ENCODE measurements at places on chromosomes 1 and 21. TPM values are rescaled to one million over a fixed set of nuclear protein-coding genes. Genes with fewer than 3 reads are reported as not detected.

GRCh38 chr1:226402739-226403165, 5.1 kb downstream of the PARP1 start:
- DNase-seq = no peak

NCF2 gene
- 3.1 TPM for total RNA-seq

CYP4Z1 gene
- total RNA-seq = not detected

ESPN gene
- 4.8 TPM for total RNA-seq

DNA sequence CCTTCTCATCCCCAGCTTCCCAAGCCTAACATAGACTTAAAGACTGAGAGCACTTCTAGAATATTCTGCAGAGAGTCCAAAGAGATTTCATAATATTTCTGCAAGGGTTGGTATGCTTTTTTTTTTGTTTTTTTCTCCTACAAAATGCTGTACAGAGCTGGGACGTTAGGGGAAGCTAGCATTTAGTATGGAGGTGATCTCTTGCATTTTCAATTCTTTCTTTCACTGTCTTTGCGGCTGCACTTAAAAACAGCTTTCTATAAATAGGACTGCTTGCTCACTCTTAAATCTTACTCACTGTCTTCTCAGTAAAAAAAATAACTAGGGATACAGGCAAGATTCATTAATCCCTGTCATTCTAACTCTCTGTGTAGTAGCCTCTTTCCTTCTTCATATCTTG, 7.4 kb downstream of the DSCAM start:
- no peak for DNase-seq

GRCh38 chr1:212771341-212771740, 20.2 kb downstream of the NSL1 start:
- DNase-seq = no peak

PRAMEF12 gene
- total RNA-seq = not detected

GPR52 gene
- not detected for total RNA-seq

- peak; percentile 98 for DNase-seq
Observed at GRCh38 chr1:15799004-15799867, 8.2 kb downstream of the UQCRHL start.

RYR2 gene
- total RNA-seq = 1.0 TPM

DNA sequence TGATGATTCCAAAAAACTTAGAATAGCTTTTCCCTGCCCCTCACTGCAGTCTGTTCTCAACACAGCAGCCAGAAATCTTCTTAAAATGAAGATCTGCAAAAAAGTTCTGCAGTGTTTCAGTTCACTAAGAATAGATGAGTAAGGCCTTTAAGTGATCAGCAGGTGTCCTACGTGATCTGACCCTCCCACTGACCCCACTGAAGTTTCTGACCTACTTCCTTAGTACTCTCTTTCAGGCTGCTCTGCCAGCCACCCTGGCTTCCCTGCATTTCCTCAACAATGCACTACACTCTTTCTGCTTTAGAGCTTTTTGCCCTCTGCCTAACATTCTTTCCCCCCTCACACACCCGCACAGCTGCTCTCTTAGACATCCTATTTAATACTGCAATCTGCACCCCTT, 182.5 kb downstream of the AKT3 start:
- no peak for DNase-seq

DNA sequence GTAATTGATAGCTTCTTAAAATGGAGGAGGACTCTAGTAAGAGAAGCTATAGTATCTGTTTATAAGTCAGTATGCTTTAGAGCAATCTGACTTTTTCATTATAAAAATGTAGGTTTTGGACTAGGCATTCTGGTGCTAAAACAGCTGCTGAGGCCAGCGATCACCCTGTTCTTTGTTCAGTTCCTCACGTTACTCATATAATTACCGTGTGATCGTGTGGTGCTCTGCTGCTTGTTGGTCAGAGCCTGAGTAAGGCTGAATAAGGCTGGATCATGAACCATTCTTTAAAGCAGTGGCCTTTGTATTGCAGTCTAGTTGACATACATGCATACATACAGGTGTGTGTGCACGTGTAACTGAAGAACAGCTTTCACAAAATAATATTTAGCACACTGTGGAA, 25.2 kb downstream of the CDC42 start:
- no peak for DNase-seq

RAP1GAP gene
- total RNA-seq = 23.7 TPM
